Fibroblast of lung (primary cell): ENCODE measurements at places on chromosomes 12 and 14. TPM values are rescaled to one million over a fixed set of nuclear protein-coding genes. Genes with fewer than 3 reads are reported as not detected.

KRT78 gene
- polyA plus RNA-seq: not detected in 2 replicates

LTB4R gene
- 0.49 and 0.62 TPM in 2 replicates for polyA plus RNA-seq

IL31 gene
- not detected in 2 replicates for polyA plus RNA-seq

SRGAP1 gene
- 18.9 and 23.8 TPM in 2 replicates for polyA plus RNA-seq

GRCh38 chr12:50246197-50246865, 37.0 kb downstream of the LIMA1 start:
- DNase-seq: no peak

DNA sequence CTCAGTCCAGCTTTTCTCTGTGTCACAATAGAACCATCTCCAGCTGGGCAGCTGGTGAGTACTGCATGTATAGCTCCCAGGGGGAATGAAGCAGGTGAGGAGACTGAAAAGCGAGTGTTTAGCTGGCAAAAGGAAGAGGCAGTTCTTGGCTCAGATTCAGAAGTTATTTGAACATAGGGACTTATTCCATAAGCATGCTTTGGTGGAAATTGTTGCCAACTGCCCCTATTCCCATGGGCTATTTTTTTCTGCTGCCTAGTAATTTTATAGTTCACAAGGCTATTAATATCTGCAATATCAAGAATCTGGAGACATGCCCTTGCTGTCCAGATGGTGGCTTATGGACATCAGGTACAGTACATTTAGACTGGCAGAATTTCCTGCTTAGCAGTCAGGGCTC, 1112.7 kb downstream of the LRFN5 start:
- no peak for DNase-seq

DNA sequence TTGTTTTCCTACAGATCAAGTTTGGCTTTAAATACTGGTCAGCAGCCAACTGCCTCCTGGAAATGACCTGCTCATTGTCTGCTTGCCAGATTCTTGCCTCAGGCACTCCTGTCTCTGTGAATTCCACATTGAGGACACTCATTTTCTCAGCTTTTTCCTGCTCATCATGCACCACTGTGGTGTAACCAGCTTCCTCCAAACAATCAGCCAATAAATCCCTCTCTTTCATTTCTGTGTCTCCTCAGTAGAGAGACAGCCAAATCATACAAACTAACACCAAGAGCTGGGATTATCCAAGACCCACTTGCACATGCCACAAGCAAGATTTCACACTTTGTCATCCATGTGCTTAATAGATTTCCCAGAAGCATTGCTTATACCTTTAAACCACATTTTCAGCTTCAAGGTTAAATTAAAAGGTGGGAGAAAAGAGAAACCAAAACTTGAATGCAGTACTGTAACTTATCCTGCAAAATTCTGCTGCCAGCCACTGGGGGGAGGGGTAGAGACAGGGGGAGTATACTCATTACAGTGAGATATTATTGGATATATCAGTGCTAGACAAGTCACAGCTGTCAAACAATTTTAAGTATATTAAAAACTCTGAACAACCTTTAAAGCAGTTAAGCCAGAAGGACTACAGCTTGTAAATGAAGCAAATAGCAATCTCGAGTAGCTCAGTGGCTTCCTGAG, 105.0 kb downstream of the PPP2R5E start:
- peak; percentile 87 for DNase-seq

- DNase-seq: no peak
Observed at GRCh38 chr12:119556854-119557253, 36.7 kb upstream of the TMEM233 start.

DNA sequence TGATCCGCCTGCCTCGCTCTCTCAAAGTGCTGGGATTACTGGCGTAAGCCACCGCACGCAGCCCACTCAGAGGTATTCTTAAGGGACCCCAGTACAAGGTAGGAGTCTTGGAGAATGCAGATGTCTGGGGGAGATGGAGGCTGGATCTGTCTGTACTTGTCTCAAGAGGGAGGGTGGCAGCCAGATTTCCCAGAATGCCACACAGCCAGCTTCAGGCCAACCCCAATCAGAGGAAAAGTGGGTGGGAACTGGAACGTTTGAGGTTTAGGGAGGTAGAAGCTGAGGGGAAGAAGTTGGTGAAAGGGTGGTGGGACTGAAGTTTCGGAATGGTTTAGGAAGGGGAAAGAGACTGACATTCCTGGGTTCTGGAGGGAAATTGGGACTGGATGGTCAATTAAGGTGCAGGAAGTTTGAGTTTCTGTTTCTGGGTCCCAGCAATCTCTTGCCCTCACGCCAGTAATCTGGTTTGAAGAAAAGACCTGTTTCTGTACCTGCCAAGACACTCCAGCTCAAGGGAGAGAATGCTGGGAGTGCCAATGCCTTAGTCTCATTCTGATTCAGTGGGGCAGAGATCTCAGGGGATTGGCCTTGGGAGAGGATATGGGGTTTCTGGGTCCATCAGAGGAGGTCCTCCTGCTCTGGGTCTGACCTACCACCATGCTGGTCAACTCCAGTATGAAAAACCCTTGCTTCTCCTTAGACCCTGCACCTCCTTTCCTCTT, 8.1 kb upstream of the ZNF385A start:
- DNase-seq: no peak

DPF3 gene
- polyA plus RNA-seq: 7.6 and 11.1 TPM in 2 replicates

DNA sequence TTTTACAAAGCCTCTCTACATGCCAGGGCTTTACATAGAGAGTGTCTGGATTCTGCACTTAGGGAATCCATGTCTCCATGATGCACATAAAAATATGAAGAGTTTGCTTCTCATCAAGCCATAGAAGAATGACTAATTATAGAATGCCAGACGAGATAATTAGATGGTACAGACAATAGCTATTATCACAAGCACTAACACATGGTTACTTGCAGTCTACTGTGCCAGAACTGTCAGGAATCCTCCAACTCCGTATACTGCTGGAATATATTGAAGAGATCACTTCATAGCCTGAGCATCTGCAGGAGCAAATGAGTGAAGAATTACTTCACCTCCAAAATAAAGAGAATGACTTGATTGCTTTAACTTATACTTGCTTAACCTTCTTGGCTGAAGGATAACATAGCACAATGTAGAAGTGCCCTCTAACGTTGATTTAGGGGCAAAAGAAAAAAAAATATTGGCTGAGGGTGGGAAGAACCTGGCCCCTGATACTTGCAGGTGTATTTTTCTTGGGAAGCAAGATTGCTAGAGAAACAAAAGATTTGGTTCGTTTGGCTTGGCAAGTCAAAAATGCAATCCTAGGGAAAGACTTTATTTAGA, 272.8 kb upstream of the FAR2 start:
- no peak for DNase-seq

DNA sequence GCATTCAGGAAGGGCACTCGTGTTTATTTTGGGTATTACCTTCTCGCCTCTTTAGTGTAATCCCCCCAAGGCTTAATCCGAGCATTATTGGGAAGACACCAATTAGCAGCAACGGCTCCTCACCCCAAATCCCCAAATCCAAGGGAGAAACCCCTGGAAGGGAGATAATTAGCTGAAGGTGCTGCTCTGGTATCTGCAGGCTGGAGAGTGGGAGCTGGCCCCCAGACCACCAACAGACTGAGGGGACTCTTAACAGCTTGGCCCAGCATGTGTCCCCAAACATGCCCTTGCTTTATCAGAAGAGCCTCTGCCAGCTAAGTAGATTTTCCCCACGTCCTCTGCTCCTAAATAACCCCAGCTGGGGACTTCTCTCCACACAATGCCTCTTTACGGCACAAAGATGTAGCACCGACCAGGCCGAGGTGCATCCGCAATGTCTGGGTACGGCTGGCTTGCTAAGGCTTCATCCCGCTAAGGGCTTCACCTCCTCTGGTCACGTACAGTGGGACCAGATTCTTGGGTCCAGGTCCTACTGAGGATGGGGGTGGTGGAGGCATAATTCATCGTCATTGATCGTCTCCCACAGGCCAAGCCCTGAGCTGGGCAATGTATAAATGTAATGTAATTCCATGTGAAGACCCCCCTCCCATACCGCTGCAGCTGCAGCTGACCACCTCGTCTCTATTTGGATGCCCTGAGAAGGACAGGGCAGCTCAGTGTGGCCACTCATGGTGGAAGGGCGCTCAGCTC, 123.7 kb upstream of the GSC start:
- no peak for DNase-seq

DNA sequence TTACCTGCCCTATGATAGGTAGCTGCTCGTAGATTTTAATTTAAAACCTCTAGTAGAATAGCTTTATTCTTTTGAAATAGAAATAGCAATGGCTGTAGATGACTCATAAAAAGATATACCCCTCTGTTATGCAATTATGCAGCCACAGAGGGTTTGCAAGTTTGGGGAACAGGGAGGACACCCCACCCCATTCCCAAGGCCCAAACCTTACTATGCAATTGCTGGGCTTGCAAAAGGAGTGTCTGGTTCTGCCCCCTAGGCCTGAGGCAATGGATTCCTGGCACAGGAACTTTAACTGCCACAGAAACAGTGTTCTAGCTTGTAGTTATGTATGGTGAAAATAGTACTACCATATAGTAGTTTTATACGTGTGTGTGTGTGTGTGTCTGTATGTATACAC, 403.3 kb downstream of the ADAMTS20 start:
- no peak for DNase-seq

GRCh38 chr12:54417712-54418440, 1.2 kb downstream of the ITGA5 start:
- peak; percentile 39 for DNase-seq

OVCH1 gene
- polyA plus RNA-seq: 0.06 and 0.29 TPM in 2 replicates

DNA sequence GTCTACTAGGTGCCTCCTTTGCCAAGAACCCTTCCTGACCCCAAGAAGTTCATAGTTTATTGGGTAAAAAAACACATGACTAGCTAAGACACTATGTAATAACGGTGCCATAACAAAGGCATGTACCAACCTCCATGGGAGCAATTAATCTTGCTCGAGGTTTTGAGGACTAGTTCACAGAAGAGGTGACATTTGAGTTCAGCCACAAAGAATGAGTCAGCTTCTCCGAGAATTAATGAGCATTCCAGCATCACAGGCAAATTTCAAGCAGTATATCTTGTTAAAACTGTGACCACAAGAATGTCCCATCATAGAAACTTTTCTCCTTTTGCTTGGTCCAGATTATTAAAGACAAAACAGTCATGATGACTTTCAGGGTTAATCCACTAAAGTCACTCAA, 113.0 kb upstream of the RAP1B start:
- peak; percentile 67 for DNase-seq

EPYC gene
- polyA plus RNA-seq: 0.05 and 0.07 TPM in 2 replicates

- no peak for DNase-seq
Observed at GRCh38 chr12:89364058-89364457, 11.8 kb upstream of the DUSP6 start.

DNA sequence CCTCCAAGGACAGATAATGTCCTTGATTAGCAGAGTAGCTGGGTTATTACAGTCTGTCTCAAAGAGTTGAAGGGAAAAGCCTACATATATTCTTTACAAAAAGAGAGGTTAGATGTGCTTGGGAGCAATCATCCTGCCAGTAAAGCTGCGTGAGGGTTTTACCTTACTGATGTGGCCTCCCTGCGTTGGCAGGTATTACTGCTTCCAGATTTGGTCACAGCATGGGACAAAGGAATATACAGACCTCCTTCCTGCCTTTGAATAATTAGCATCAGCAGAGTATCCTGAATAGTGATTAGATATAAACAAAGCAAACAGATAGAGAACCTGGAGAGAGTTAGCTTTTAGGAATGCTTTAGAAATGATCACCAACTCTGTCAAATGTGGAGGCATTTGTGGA, 69.6 kb downstream of the TMTC2 start:
- DNase-seq: no peak

DNA sequence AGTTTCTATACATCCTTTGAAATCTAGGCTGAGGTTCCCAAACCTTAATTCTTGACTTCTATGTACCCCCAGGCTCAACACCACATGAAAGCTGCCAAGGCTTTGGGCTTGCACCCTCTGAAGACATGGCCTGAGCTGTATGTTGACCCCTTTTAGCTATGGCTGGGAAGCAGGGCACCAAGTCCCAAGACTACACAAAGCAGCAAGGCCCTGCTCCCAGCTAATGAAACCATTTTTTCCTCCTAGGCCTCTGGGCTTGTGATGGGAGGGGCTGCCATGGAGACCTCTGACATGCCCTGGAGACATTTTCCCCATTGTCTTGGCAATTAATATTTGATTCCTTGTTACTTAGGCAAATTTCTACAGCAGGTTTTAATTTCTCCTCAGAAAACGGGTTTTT, 207.0 kb downstream of the ADAMTS20 start:
- DNase-seq: no peak

DNA sequence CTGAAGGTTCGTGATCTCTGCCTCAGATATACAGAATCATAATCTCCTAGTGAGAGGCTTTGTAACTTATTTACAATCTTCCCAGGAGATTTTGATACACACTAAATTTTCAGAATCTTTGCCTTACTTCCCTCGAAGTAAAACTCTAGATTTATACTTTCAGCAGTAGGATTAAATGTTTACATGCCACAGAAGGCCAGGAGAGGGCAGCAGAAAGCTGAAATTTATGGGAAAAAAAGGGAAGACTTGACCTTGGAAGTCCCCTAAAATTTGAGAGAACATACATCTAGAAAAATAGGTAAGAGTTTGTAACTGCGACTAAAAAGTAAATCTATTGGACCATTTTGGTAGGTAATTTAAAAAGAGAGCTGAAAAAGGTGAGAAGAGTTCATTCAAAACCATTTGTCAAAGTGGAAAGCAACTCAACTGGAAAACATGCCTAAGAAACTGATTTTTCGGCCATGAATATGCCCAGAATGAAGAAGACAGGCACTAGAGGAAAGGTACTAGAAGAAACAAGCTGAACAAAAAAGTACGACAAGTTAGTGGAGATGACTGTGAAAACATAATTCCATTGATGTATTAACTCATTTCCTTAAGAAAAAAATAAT, 242.0 kb upstream of the MDGA2 start:
- peak; percentile 12 for DNase-seq

DNA sequence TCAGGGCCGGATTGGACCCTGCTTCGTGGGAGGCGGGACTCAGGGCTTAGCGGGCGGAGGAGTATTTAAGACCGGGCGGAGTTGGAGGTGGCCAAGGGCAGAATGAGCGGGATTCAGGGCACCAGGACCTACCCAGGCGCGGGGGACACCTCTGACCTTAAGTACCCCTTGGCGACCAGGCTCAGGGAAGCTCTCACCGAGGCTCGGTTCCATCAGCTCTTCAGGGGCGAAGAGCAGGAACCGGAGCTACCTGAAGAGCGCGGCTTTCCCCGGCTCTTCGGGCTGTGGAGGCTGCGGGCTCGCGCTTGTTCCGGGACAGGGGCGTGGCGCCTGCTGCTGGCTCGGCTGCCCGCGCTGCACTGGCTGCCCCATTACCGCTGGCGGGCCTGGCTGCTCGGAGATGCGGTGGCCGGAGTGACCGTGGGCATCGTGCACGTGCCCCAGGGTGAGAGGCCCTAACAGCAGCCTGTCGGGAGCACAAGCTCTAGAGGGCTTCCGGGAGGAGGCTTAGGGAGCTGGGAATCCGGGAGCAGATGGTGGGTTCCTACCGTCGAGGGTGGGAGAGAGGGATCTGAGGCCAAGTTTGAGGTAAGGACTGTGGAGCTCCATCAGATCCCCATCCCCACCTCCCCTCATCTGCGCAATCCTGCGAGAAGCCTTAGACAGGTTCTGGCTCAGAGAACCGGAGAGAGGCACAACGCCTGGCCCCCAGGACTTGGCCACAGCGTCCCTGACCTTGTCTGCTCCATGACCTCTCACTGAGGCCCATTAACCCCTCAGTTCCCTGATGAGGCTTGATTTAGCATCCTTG, 8.4 kb downstream of the ARHGEF25 start:
- DNase-seq: no peak
